ENCODE measurements at places on chromosomes 12 and 14.

GRCh38 chr12:48999371-49000131, at the start of gene DDN:
Gene DDN, minus strand, starts transcription at chr12:48999375. Its CDS starts 88 bp downstream, at chr12:48999287.
- H3K4me1 ChIP-seq: peaks cover 51% of the 10 kb centered on the region
- DNase-seq: no peak
- H3K27me3 ChIP-seq: peaks cover 6% of the 10 kb centered on the region
- H3K27ac ChIP-seq: peak within 1 kb of the TSS; percentile 39
- H3K36me3 ChIP-seq: peaks cover 37% of the 10 kb centered on the region

- H3K4me1 ChIP-seq: no peaks in the 10 kb centered on the region
- no peak for DNase-seq
- H3K36me3 ChIP-seq: no peaks in the 10 kb centered on the region
- H3K27me3 ChIP-seq: no peaks in the 10 kb centered on the region
- H3K27ac ChIP-seq: no peak overlapping the region
Observed at GRCh38 chr14:102297436-102298170, 7.4 kb downstream of the MOK start.

- H3K4me3 ChIP-seq: no peak overlapping the region
- H3K4me1 ChIP-seq: peaks cover 29% of the 10 kb centered on the region
- no peaks in the 10 kb centered on the region for H3K27me3 ChIP-seq
- DNase-seq: no peak
- H3K36me3 ChIP-seq: peaks cover 5% of the 10 kb centered on the region
- no peak overlapping the region for H3K27ac ChIP-seq
Observed at GRCh38 chr14:102180248-102180998, 40.7 kb downstream of the WDR20 start.

- H3K4me1 ChIP-seq: peaks cover 4% of the 10 kb centered on the region
- no peaks in the 10 kb centered on the region for H3K36me3 ChIP-seq
- H3K27ac ChIP-seq: no peak overlapping the region
- DNase-seq: no peak
Observed at GRCh38 chr12:132205271-132206045, 61.2 kb downstream of the NOC4L start.

DNA sequence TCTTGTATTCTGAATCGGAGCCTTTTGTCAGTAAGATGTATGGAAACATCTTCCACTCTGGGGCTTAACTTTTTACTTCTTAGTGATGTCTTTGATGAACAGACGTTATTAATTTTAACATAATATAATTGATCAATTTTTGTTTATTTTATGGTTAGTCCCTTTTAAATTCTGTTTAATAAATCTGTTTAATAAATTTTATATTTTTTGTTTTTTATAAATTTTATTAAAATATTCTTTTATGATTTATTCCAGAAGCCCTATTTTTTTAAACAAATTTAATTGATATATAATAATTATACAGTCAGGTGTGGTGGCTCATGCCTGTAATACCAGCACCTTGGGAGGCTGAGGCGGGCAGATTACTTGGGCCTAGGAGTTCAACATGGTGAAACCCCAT, 235.1 kb downstream of the AEBP2 start:
- no peak overlapping the region for H3K27ac ChIP-seq
- no peak for DNase-seq
- H3K4me3 ChIP-seq: no peak overlapping the region
- no peaks in the 10 kb centered on the region for H3K4me1 ChIP-seq
- H3K36me3 ChIP-seq: no peaks in the 10 kb centered on the region
- H3K27me3 ChIP-seq: no peaks in the 10 kb centered on the region
